Smooth muscle cell of the brain vasculature (primary cell): ENCODE measurements at places on chromosomes 16 and 17.

DNA sequence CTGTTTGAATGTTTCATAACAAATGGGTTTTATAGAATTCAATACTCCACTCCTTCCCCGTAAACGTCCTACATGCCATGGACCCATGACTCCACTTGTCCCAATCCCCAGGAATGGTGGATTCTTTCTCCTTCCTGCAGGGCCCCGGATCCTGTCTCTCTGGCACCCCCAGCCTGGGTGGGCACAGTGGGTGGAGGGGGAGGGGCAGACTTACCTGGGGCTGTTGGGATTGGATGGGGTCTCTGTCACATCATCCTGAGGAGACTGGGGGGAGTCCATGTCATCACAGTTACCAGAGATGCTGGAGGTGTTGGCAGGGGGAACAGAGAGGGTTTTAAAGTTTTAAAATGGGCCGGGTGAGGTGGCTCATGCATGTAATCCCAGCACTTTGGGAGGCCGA, 13.2 kb downstream of the TRPV3 start:
- DNase-seq: no peak

DNA sequence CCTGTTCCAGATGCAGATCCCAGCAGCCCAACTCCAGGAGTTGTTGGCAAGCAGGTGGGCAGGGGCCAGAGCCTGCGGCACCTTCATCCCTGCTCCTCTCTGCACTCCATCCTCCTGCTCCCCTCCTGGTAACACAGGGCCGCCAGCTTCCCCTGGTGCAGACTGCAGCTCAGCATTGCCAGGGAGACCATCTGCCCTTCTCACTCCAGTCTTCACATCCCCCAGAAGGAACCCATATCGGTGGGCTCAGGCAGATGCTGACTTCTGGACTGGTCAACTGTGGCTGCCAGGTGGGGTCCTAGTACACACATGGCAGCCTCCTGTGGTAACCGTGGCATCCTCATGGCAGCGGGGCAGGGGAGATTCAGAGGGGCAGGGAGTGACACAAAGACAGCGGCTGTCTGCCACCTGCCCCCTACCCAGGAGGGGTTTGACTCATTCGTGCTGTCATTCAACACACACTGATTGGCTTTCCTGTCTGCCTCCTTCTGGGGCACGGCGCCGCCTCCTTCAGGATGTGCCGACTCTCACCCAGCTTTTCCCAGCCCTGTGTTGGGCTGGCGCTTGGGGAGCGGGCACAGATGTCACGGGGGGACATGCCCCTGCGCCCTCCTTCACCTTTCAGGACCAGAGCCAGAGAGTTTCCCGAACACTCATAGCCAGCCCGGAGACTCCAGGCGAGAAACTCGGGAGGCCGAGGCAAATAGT, 120.9 kb downstream of the CMIP start:
- no peak for DNase-seq

DNA sequence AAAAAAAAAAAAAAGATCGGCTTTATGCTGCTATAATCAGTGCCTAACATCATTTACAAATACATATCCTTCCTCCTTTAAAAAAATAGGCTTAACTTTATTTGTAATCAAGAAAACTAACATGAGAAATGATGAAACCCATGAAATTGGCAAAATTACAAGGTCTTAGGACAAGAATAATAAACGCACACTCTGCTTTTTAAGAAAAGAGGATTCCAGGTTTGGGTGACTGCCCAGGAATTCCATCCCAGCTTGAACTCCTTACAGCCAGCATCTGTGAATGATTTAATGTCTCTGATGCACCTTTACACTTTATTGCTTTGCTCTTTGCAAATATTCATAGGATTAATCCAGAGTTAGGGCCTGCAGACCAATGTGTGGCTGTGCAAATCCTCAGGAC, 196.0 kb downstream of the CBLN1 start:
- DNase-seq: no peak

DNA sequence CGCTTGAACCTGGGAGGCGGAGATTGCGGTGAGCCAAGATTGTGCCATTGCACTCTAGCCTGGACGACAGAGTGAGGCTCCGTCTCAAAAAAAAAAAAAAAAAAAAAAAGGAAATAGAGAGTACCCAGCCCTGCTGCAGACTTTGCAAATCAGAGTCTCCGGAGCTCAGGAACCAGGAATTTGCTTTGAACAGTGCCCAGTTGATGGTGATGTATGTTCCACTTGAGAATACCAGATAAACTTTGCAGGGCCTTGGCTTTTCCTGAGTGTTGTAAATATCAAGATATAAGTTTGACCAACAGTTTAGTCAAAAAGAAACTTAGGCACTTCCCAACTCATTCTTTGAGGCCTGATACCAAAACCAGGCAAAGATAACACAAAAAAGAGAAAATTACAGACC, 30.6 kb upstream of the MAP3K14 start:
- DNase-seq: no peak

DNA sequence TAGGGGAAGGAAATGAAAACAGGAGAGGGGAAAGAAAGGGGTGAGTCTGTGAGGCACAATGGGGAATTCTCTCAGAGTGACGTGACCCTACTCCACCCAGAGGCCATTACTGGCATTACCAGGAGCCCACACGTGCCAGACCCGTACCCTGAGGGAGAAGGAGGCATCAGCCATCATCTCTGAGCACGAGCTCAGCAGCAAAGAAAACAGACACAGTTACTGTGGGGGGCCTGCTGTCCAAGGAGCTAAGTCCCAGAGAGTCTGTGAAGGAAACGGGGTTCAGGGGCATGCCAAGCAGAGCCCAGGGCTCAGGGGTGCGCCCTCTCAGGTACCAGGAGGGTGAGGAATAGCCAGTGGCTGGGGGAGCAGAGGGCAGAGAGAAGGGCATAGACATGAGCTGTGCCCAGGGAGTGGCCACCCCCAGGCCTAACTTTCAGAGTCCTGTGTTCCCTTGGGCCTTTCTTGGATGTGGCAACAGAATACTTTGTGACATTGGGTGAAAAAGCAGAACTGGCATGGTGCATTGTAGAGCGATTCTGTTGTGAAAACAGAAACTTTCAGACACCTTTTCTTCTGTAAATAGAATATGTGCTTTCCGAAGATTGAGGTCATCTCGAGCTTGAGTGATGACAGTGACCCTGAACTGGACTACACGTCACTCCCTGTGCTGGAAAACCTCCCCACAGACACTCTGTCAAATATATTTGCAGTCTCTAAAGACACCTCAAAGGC, 11.3 kb downstream of the TAF1C start:
- DNase-seq: no peak

DNA sequence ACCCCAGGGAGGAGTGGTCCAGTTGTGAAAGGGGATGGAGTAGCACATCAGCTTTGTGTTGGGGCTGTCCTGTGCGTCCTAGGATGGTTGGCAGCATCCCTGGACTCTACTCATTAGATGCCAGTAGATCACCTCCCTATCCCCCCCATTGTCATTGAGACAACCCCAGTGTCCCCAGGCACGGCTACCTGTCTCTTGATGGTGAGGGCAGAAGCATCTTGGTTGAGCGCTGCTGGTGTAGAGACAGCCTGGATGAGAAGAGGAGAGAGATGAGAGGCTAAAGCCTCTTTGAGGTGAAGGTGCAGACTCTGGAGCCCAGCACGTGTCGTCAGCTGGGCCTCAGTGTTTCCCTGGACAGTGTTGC, 55.4 kb downstream of the TNFRSF13B start:
- DNase-seq: no peak

- no peak for DNase-seq
These were observed 45.9 kb downstream of the MAP1LC3B start for GRCh38 chr16:87437911-87438610.

GRCh38 chr17:63645775-63646487, 23.7 kb downstream of the MAP3K3 start:
- DNase-seq: no peak

DNA sequence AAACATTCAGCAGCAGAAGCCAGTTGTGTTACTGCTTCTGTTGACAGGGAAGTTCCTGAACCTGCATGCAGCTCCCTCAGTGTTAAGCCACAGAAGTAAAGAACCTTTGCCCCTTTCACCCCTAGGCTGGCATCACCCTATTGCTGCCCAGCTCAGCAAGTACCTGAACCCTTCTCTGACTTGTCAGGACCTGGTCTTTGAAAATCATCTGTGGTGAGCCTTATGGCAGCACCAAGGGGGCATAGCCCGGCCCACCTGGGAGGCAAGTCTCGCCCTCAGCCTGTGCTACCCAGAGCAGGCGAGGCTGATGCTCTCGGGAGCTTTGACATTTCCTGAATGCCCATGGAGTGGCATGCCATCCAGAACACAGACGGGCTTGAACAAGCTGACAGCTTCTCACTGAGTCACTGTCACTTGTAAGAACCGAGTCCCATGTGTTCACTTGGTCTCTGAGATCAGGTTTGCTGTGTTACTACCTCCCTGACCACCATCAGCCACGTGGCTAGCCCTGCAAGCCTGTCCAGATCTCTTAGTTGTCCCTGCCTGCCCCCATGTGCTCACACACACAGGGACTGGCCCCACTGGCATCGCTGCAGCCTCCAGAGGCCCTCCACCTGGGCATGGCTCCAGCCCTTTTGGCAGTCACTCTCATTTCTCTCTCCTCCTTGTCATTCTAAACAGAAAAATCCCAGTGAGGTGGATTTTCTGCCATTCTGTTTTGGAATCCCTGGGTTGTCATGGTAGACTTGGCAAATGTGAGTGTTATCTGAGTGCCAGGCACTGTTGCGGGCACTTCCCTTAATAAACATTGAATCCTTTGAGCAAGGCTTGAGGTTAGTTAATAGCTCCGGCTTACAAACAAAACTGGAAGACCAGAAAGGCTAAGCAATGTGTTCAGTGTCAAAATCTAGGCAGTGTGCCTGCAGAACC, 2.9 kb upstream of the CARMIL2 start:
- DNase-seq: no peak

DNA sequence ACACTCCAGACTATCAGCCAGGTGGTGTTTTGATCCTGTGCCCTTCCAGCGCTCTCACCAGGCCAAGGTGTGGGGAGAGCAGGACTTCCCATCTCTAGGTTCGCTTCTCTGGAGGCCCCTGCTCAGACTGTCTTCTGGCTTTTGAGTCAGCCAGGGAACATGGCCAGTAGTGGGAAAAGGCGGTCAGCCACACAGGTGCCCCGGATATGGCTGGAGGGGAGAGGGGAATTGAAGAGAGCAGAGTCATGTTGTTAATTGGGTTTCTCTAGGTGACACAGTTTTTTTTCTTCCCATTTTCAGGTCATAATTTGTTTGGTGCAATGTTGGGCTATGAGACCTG, 1.5 kb downstream of the MINK1 start:
- DNase-seq: no peak

DNA sequence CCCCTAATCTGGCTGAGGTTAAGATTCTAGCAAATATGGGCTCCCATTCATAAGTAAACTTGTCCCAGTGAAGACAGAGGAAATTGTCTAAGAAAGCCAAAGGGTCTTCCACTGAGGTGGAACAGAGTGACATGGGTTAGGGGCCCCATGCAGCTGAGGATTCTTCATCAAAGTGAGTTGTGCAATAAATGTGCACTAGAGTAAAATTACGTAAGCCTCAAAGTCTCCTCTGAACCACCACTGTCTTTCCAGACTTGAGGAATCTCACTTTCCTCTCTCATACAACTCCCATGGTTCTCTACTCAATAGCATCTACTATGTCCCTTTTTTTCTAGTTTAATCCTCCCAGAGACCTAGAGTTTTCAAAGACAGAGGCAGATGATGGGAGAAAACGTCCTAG, 132.4 kb downstream of the CA10 start:
- no peak for DNase-seq

DNA sequence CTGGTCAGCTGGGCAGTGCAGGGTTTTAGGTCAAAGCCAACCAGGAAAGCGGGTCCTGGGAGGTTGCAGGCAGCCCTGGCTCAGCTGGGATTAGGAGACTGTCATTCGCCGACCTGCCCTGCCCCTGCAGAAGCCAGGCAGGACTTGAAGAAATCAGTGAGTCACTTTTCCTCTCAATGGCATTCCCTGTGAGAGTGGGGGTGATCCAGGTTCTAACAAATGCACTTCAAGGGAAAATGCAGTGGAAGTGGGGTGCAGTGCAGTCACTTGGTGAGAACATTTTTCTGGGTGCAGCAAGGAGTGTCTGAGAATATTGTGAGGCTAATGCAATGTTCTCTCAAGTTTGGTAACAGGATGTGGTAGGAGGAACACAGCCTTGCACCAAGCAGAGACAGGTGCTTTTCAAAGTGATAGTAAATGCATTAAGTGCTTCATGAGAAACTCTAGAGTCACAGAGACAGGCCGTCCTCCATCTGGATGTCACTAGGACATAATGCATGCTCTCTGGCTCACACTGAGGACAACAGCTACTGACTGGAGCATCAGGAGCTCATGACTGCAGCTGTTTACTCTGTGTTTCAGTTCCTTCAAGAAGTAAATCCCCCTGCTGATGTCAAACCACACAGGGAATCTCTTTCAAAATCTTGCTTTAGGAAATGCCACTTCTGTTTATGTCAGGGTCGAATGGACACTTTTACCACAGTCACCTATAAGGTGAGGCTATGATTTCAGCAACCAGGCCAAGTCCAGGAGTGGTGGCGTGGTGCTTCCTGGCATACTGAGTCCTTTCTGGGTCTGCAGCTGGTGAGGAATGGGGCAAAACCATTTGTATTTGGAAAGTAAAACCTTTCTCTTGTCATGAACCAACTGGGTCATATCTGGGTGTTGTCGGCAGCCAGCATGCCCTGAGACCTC, 16.7 kb downstream of the CDK5R1 start:
- DNase-seq: no peak

DNA sequence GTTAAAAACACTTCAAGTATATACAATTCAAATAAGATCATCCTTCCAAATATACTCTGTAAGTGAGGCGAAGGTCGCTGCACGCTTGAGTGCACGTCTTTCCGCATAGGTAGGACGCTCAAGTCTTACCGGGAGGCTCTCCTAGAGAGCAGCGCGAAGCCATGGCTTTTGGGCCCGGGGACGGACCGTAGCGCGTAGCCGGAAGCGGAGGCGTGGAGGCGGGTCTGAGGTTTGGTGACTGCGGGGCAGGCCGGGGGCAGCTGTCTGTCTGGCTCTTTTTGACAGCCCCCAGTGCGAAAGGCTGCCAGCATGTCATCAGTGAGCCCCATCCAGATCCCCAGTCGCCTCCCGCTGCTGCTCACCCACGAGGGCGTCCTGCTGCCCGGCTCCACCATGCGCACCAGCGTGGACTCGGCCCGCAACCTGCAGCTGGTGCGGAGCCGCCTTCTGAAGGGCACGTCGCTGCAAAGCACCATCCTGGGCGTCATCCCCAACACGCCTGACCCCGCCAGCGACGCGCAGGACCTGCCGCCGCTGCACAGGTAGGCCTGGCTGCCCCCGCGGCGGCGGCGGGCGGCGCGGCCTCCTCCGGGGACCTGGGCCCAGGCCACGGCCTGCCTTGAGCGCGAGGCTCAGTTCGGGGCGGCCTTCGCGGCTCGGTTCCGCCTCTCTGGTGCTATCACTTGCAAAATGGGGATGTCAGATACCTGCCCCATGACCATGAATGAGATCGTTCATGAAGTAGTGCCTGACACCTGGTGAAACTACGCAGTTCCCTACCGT, at the start of gene LONP2:
Gene LONP2 (plus strand): TSS at position 221 of the 783 bp plus-strand sequence. CDS start 89 bp downstream, at position 310.
- DNase-seq: peak; percentile 73

DNA sequence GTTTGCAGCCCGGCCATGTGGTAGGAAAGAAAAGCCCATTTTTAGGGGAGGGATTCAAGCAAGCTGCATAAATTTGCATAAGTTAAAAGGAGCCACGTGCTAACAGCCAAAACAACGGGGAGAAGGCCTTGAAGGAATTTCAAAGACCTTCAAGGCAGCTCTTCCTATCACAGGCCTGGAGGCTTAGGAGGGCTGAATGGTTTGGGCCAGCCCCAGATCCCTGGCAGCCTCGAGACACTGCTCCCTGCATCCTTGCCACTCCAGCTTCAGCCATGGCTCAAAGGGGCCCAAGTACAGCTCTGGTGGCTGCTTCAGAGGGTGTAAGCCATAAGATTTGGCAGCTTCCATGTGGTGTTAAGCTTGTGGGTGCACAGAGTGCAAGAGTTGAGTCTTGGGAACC, 22.6 kb downstream of the PRDM7 start:
- DNase-seq: no peak

GRCh38 chr16:866252-866896, 65.8 kb upstream of the GNG13 start:
- no peak for DNase-seq
